ENCODE measurements at places on chromosomes 16 and 17.

- DNase-seq, result no peak
Observed at GRCh38 chr17:78737332-78737731, 44.7 kb downstream of the CYTH1 start.

- DNase-seq, result no peak
Observed at GRCh38 chr17:298791-299450, 53.7 kb downstream of the RPH3AL start.

DNA sequence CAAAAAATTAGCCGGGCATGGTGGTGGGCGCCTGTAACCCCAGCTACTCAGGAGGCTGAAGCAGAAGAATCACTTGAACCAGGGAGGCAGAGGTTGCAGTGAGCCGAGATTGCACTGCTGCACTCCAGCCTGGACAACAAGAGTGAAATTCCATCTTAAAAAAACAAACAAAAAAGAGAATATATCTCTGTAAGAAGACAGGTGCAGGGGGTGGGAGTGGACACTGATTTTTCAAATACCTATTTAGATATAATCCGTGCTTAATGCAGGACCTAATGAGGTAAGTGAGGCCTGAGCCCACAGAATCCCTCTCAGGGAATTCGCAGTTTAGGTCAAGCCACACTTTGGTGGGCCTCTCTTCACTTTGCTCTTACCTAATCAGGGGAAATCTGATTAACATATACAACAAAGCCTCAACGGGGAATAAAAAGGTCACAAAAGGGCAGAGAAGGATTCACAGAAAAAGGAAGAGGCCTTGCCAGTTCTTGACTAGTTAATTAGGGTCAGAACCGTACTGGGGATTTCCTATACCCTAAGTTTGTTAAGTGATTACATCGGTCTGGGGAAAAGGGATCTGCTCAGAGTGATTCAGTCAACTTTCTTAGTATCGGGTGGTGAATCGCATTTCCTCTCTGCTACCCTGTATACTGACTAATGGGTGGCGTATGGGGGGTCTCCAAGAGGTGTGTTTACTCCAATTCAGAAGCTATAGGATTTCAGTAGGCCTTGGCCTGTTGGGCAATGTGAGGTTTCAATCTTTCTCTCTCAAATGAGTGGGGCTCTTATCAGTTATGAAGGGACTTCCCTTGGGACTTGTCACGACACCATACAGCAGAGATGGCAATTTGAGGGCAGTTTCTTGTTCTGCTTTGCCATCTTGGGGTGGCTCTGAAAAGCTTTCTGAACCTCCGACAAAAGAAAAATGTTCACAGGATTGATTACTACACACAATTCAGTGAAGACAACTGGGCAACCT lies 1.9 kb upstream of the NFAT5 start:
- DNase-seq, result no peak

DNA sequence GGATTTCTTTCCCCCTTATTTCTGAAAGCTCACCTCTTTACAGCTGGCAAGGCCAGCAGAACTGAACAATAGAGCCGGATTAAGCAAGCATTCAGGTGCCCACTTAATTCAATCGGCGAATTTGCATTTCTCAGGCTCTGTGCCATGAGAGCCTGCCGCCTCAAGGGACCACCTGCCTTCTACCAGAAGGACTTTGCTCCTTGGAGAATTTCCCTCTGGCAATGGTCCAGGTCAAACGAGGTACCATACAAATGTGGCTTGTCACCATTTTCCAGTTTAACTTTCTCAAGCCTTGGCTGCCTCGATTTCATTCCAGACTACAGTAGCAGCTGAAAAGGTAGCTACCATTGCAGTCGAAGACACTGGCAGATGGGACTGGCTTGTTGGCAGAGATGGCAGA lies 534.0 kb downstream of the MAF start:
- no peak for DNase-seq

DNA sequence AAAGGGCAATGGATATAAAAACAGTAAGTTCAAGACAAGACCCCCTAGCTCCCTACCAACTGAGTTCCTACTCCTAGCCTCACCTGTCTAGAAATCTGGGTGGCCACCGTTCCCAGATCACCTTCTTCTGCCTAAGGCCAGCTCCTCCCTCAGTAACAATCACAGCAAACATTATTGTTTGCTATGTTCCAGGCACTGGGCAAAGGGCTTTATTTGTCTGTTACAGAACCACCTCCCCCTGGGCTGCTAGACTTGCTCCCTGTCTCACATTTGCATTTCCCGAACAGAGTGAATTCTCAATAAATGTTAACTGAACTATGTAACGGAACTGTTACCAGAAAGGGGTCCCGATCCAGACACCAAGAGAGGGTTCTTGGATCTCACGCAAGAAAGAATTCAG lies 6.8 kb downstream of the LRRC3C start:
- no peak for DNase-seq

- DNase-seq, result no peak
Observed at GRCh38 chr16:4052096-4052495, 64.1 kb downstream of the ADCY9 start.

- no peak for DNase-seq
Observed at GRCh38 chr16:73306901-73307413, 259.0 kb upstream of the ZFHX3 start.

DNA sequence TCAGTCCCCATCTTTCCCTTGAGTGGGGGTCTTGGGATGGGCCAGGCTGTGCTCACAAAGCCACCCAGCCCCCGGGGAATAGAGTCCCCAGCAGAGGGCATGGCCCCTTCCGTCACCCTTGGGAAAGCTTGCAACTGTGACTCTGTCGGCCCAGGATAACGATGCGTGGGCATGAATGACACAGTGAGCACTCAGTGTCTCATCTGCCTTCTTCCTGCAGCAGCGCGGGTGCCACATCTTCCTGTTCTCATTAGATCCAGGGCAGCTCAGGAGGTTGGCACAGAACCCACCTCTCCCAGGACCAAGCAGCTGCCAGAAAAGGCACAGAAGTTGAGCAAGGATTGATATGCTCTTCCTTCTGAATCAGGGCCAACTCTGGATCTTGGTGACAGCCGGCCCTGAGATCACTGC lies 84.7 kb downstream of the MRC2 start:
- DNase-seq, result no peak

- no peak for DNase-seq
Observed at GRCh38 chr17:3260600-3260999, 37.6 kb downstream of the OR3A1 start.

- no peak for DNase-seq
Observed at GRCh38 chr17:62724398-62725146, 83.5 kb downstream of the MARCHF10 start.

GRCh38 chr16:16994831-16995230 lies 475.9 kb downstream of the XYLT1 start:
- DNase-seq, result no peak

- no peak for DNase-seq
Observed at GRCh38 chr16:81266680-81267095, 28.2 kb downstream of the BCO1 start.

DNA sequence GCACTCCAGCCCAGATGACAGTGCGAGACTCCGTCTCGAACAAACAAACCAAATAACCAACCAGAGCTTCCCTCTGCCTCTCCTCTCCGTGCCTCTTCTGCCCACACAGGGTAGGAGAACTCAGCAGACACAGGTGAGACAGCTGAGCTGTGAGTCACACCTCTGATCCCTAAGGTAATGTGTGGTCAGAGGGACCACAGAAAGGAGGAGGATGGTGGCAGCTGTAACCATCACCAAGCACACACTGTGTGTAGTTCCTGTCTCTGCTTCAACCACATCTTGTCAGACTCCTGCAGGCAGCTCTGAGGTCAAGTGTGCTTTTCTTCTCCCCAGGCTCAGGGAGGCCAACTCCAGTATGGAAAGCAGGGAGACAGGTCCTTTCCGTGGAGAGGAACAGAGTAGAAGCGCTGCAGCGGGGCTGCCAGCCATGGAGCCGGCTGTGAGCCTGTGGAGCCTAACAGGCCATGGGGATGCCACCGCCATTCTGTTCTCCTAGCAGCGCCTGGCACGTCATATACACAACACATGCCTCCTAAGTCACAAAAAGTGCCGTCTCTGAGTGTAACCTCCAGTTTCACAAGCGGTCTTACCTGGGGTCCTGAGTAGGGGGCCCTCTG lies 7.1 kb downstream of the NUDT16L1 start:
- no peak for DNase-seq

Data from iPS DF 19.7 (cell line).